ENCODE measurements at places on chromosomes 11 and 22.

DNA sequence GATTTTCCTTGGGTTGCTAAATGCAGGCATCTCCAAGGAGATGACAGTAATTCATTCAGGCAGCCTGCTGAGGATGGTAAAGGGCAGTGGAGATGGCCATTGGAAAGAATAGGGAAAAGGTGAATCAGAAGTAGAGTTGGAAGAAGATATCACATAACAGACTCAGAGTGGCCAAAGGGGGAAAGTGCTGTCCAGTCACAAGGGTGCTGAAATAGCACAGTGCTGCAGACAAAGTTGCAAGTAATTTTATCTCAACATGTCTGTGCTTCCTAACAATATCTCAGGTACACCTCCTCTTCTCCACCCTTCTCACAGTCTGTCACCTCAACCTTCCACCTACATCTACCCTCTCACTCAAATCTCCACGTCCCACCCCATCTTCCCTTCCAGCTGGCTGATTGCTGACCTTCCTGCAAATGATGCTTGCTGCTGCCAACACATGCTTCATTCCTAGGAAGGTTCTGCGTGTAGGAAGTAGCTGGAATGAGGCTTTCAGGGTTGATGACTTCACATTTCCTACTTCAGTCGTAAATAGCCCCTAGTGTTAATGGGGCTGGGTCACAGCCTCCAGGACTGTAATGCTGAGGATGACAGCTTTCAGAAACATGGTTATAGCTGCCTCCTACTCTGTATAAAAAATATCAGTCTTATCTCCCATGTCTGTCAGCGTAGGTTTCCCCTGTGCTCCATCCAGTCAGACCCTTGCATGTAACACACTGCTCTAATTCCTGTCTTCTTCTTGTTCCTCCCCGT lies 123.9 kb downstream of the CTNND1 start:
- no peak for DNase-seq

DNA sequence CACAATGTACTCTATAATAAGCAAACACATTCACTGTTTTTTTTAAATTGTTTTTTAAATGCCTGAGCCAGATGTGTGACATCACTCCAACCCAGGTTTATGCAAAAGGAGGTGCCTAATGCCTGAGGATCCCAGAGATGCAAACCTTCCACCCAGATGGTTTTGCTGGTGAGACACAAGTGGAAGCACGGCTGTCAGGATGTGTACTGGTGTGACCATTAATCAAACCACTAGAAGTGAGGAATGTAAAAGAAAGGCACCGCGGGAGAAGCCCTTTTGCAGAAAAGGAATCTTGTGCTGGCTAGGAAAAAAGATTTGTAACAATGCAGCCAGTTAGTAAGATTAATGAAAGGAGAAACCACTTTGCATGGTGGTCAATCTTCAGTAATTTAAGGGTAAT lies 407.4 kb downstream of the LARGE1 start:
- no peak for DNase-seq

- no peak for DNase-seq
These were observed 28.2 kb upstream of the TOLLIP start for GRCh38 chr11:1337647-1338007.

DNA sequence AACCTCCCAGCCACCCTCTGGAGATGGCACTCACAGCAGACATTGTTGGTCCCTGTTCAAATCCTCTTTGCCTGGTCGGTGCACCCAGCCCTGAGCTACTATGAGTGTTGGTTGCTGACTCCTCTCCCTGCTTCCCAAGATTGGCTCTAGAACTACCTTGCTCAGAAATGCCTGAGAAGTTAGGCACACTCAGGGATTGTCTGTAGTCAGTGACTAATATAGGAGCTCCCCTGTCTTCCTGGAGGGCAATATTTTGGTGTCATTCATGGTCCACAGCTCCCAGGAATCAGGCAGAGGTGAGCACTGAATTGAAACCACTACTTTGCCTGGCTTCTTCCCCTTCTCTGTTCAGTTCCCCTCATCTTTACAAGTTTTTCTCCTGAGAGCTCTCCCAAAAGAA lies 325.9 kb downstream of the MIAT start:
- DNase-seq = no peak

All from cardiac septum (tissue), 1 donor.